ENCODE measurements at places on chromosomes 1 and 21.

DNA sequence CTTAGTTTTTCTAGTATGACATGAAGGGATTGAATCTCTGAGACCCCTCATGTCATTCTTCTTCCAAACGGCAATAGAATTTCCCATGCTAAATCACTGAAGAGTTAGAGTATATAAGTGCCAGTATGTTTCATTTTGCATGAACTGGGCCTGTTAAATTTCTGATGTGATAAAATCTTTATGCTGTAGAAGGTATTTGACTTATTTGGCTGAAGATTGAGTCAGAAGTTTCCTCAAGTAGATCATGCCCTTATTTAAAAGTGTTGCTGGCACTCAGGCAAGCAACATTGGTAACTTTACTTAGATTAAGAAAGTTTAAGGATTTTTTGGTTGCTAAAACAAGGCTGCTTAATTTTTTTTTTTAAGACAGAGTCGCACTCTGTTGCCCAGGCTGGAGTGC is 13.3 kb downstream of the ATF6 start:
- no peak for DNase-seq

DNA sequence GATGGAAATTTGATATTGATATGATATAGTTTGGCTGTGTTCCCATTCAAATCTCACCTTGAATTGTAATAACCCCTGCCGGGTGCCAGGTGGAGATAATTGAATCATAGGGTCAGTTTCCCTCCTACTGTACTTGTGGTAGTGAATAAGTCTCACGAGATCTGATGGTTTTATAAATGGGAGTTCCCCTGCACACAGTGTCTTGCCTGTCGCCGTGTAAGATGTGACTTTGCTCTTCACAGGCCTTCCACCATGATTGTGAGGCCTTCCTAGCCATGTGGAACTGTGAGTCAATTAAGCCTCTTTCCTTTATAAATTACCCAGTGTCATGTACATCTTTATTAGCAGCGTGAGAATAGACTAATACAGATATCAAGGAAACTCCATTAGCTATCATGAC is 74.6 kb downstream of the MAP3K7CL start:
- no peak for DNase-seq

- DNase-seq: no peak
These were observed 100.1 kb downstream of the NFIA start for GRCh38 chr1:61182480-61182879.

- DNase-seq: no peak
These were observed 94.8 kb upstream of the KIAA0040 start for GRCh38 chr1:175287377-175287776.

GRCh38 chr1:235404190-235404589 is 37.0 kb downstream of the TBCE start:
- no peak for DNase-seq

DNA sequence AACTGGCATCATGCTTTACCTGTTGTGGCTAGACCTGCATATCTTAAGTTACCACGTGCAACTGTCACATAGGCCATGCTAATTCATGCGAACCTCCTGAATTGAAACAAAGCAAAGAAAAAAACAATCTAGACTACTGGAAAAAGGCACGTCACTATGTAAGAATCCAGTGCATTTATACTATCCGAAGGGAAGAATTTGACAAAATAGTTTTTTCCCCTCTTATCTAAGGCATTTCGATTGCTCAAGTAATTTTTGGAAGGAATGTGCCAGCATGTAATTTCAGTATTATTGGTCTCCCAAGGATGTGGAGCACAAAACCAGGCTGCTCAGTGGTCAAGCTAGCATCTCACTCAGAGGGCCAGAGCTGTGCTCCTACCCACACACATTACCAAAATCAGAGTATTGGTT is 31.5 kb upstream of the C1orf198 start:
- DNase-seq: no peak

GRCh38 chr1:33384040-33384812 is 46.7 kb downstream of the PHC2 start:
- no peak for DNase-seq

DNA sequence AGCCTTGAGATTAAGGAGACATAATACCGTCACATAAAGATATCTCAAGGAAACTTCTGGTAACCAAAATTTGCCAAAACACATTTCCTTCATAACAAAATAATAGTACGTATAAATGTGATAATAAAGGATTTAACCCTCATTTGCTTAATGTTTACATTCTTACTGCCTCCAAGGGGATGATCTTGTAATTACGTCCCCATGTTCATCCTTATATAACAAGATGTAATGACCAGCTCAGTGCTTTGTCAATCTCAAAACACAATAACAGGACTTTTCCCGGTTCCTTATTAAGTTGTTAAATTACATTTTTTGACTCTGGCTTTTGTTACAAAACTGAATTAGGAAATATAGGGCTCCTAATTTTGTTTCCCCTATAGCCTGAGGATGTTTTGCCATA is 41.3 kb upstream of the UHMK1 start:
- no peak for DNase-seq

DNA sequence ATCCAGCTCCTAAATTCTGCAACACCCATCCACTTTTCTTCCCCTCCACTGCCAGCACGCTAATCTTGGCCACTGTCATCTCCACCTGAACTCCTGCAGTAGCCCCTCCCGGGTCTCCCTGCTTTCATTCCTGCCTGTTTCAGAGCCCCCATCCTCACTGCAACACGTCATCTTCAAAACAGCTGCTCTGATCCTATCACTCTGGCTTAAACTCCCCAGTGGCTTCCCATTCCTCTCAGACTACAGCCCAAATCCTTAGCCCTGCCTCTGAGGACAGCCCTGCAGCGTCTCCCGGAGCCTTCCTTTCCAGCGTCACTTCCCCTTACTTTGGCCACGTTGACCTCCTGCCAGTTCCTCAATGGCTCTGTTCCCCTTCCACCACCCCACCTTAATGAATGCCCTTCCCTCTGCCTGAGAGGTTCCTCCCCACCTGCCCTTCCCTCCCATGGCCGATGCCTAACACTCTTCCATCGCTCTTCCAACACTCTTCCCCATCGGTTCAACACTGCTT is 22.9 kb upstream of the IFNAR2 start:
- DNase-seq: no peak

GRCh38 chr1:29641921-29642320 is 405.6 kb downstream of the PTPRU start:
- DNase-seq: no peak

GRCh38 chr1:64396817-64397216 is 73.1 kb upstream of the CACHD1 start:
- no peak for DNase-seq

DNA sequence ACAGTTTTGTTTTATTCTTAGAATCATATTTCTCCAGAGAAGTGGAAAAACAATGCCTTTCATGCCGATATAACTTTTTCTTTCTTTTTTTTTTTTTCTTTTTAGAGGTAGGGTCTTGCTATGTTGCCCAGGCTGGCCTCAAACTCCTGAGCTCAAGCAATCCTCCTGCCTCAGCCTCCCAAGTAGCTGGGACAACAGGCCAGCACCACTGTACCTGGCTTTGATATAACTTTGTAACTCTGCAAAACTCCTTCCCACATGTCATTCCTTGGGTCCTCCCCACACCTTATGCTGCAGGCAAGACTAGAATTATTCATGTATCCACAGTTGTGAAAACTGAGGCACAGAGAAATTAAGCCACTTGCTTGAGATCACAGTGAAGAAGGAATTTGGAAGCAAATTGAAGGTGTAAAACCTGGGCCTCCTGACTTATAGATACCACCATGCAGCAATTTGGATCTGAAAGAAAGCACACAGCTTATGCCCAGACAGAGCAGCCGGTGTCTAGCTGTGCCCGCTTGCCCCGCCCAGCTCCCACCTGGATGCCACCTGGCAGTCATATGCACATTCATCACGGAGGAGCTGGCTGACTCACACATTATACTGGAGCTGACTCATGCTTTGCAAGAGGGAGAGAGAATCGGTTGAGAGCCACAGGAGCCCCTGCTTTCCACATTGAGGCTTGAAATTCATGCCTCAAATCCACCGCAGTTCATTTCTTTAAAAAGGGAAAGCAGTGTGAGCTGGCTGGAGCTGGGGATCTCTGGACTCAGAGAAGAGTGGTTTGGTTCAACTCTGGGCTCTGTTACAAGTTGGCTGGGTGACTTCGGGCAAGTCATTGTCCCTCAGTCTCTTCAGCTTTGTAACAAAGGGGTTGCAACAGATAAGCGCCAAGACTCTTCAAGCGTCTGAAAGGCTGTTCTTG is 8.3 kb upstream of the SLC2A1 start:
- DNase-seq: no peak
